NCI-H187 (cell line): ENCODE measurements at places on chromosomes 5 and 9.

DNA sequence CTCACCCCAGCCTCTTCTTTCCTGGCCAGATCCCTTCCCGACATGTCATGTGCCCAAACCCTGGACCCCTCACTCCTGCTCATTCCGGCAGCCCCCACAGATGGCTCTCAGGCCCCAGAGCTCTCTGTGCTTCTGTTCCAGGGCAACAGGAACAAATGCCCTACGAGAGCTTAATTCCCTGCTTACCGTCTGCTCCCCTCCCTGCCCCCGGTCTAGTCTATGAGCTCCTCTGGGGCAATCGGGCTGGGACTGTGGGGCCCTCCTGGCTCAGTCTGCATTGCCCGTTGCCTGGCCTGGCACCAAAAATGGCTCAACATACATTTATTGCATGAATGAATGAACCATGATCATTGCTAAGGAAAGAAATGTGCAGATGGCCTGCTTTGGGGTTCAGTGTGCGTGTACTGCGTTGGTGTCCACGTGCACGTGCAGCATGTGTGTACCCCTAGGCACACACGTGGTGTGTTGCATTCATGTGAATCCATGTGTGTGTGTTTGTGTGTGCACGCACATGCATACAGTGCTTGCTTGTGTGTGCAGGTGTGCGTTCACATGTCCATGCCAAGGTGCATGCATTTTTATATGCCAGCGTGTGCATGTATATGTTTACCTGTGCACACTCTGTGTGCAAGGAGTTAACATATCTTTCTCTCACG is 201.2 kb upstream of the IER5L start:
- DNase-seq = no peak

DNA sequence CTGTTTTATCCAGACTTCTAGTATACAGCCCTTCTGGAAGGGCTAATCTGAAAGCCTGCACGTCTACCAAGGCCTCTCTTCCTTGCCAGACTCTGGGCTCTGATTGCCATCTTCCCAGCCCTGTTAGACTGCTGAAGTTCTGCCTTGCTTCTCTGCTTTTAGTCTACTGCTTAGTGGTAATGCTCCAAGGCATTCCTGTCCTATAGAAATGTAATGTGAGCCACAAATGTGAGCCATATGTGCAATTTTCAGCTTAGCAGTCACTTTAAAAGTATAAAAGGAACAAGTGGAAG is 32.1 kb downstream of the WNK2 start:
- no peak for DNase-seq

- DNase-seq = no peak
These were observed 23.3 kb upstream of the F2R start for GRCh38 chr5:76692651-76693050.

- DNase-seq = no peak
These were observed 459.0 kb downstream of the TLE4 start for GRCh38 chr9:80030801-80031200.

DNA sequence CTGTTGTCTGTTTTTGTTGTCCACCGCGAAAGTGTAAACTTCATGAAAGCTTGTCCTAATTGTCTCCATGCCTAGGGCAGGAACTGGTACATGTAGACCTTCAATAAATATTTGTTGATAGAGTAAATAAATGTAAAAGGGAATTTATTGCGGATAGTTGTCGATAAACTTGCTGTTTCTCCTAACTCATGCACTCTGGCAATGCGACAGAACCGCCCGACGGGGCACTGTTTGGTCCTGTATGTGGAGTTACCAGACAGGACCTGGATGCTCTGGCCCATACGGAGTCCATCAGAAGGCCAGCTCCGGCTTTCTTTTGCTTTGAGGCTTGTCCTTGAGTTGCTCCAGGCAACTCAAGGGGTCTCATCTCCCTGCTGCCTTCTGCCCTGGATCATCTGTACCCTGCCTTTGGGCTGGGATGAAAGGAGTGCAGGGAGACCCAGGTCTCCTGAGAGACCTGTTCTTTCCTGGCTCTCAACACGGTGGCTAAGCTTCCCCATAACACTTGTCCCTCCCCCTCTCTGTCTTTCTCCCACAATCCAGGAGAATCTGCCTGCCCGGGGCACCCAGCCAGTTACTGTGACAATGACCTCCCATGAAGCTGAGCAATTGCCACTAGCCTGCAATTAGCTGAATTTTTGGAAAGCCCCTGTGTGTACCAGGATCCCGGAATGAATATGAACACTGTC is 149.5 kb upstream of the PTCH1 start:
- no peak for DNase-seq

DNA sequence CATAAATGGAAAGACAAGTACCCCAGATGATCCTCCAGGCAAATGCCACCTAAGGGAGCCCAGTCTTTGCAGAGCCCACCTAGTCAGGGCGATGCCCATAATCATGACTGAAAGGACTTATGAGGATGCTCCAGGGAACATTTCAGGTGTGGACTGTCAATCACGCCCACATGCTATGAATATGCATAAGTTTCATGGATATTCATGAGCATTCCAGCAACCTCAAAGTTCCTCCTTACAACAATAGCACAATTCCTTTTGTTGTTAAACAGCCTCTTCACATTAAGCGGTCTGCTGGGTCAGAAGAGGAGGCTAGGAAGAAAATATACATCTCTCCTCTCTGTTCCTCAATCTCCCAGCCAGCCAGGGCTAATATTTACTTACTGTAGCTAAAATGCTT is 161.6 kb downstream of the C5orf15 start:
- DNase-seq = peak; percentile 61

- no peak for DNase-seq
These were observed 56.7 kb downstream of the HSPA4 start for GRCh38 chr5:133108481-133108921.

- DNase-seq = no peak
These were observed 54.9 kb downstream of the NDST1 start for GRCh38 chr5:150562832-150563231.

- no peak for DNase-seq
These were observed 62.4 kb downstream of the SMIM23 start for GRCh38 chr5:171848006-171848405.

DNA sequence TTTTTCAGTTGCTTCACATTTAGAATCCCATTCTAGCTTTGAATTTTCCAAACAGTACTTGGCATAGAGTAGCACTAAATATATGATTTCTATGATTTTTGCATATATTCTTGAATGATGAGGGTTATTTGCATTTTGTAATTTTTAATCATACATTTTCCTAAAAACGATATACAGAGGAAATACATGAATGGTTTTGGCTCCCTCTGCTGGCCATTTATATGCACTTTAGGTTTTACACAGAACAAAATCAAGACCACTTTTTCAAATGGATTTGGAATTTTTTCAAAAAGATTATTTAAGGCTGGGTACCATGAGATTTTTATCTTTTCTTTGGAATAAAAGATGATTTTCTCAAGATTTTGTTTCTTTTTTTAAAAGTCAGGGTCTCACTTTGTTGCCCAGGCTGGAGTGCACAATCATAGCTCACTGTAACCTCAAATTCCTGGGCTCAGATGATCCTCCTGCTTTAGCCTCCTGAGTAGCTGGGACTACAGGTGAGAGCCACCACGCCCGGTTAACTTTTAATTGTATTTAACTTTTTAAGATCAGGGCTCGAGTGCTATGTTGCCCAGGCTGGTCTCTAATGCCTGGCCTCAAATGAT is 16.7 kb upstream of the COMMD10 start:
- peak; percentile 30 for DNase-seq

- DNase-seq = no peak
These were observed 3.0 kb downstream of the RNF145 start for GRCh38 chr5:159206368-159206767.

GRCh38 chr9:37801287-37801850 is 772 bp downstream of the DCAF10 start:
- no peak for DNase-seq

- DNase-seq = no peak
These were observed 33.9 kb downstream of the OLFML2A start for GRCh38 chr9:124810663-124811355.

DNA sequence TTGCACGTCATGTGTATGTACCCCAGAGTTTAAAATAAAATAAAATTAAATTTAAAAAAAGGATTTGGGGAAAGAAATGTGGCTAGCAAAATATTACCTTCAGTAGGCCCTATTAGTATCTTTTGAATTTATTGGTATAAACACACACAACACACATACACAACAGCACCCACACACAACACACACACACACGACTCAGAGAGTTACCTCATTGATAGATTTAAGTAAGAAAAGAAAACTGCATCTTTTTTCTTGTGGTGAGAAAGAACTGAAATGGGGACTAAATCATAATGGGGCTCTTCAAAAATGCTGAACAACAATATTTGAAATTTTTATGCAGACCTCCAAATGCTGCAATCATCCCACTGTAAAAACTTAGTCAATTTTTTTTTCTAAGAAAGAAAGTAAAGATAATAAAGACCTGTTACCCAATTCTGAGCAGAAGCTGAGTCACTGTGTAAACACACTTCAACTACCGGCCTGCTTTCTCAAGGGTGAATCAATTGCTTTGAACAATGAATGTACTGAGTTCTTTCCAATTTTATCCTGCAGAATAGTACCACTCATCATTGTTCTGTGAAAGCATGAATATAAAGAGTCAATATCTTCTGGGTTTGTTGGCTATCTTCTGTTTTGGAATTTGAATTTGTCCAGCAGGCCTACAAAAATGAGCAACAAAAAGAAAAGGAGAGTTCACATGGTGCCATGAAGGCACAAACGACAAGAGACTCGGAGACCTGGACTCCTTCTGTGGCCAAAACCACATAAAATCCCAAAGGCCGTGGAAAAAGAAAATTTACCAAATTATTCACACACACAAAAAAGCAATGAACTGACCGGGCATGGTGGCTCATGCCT is 57.9 kb upstream of the CCNG1 start:
- DNase-seq = no peak

GRCh38 chr5:132136906-132137305 is 63.3 kb downstream of the CSF2 start:
- DNase-seq = no peak

DNA sequence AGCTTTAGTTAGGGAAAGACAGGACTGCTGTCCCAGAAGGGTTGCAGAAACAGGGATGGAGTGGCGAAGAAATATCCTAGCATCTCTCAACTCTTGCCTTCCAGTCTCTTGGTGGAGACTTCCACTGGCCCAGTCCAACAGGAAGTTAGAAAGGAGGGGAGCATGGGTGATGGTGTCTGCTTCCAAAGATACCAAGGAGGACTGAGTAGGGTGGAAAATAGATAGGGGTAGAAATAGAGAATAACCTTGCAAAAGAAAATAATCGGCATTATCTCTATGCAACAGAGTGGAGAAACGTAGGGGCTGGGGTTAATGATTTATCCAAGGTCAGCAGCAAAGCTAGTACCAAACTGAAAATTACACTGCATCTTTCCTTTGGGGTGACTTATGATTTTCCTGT is 242.3 kb downstream of the PSAT1 start:
- no peak for DNase-seq

GRCh38 chr5:17360879-17361278 is 137.2 kb upstream of the TAF11L2 start:
- no peak for DNase-seq

DNA sequence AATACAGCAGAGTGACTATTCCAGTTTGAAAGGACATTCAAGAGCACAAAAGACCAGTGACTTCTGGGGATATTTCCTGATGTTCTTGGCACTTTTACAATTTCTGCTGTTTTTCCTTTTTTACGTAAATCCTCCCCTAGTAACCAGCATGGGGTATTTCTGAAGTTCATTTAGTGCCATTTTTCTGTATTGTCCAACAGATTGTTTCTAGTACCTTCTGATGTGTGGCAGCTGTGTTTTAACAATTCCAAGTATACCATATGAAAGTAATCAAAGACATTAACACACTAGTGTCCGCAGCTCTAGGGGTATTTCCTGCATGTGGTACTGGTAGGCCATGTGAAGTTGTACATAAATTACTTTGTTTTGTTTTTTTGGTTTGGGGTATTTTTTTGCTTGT is 53.0 kb upstream of the SMARCA2 start:
- DNase-seq = no peak

DNA sequence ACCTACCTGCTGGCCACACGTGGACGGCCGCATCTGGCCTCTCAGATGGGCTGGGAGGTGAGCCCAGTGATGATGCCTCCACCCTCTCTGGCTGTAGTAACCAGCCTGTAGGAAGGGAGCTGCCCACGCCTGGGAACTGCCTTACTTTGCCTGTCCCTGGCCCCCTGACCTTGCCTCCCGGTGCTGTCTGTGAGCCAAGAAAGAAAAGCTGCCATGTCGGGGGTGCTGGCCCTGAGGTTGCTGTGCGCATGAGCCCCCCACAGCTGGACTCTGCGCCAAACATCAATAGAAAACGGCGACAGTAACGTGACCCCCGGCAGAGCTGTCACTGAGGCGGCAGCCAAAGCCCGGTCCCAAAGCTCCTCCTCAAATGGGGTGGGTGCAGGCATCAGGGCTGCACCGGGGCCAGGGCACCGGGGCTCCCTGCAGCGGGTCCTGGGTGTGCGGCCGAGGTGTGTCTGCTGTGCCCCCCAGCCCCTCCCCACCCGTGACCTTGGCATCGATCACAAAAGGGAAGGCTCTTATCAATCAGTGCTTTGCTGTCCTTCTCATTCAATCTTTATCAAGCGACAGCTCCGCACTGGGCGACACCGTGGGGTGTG is 15.3 kb upstream of the SLC9A3 start:
- no peak for DNase-seq

- no peak for DNase-seq
These were observed 94.6 kb upstream of the RASGRF2 start for GRCh38 chr5:80865551-80865950.

DNA sequence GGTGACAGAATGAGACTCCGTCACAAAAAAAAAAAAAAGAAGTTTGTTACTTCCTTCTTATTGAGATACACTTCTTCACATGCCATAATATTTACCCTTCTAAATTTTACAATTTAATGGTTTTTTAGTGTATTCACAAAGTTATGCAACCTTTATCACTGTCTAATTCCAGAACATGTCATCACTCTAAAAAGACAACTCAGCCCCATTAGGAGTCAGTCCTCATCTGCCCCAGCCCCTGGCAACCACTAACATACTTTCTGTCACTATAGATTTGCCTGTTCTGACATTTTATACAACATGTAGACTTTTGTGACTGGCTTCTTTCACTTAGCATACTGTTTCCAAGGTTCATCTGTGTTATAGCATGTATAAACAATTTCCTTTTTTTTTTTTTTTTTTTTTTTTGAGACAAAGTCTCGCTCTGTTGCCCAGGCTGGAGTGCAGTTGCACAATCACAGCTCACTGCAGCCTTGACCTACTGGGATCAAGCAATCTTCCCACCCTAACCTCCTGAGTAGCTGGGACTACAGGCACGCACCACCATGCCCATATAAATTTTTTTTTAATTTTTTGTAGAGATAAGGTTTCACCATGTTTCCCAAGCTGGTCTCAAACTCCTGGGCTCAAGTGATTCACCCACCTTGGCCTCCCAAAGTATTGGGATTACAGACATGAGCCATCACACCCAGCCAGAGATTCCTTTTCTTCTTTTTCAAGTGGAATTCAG is 18.0 kb downstream of the AQP3 start:
- DNase-seq = no peak

GRCh38 chr5:138469540-138470321 is 4.5 kb downstream of the EGR1 start:
- no peak for DNase-seq

GRCh38 chr9:99966716-99967115 is 60.3 kb downstream of the STX17 start:
- DNase-seq = no peak

- no peak for DNase-seq
These were observed 3.9 kb upstream of the LMX1B start for GRCh38 chr9:126609711-126610388.
